Activated CD8-positive, alpha-beta T cell treated with anti-CD3 and anti-CD28 coated beads, Interleukin-2, amount 10 ng/mL, durations not matched to agents 7 days and 5 days (primary cell): ENCODE measurements at places on chromosomes 7 and 10.

DNA sequence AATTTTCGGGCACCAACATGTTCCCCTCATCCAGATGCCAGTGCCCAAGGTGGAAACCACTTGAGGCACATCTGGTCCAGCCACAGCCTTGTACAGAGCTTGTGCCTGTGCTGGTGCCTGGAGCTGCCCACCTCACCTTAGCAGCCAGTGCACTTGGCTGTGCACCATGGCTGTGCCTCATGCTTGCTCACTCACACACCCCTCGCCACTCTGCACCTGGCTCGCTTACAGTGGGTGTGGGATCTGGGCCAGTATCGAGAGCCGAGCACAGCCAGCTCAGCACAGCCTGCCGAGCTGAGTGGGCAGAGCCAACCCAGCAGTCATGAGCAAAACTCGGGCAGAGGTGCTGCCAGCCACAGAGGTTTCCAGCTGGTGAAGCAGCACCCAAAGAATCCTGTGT is 139.9 kb upstream of the NUPR2 start:
- no peak for DNase-seq

GRCh38 chr7:27182285-27182841 is 2.7 kb downstream of the HOXA11 start:
- DNase-seq, result no peak

- no peak for DNase-seq
These were observed 268.3 kb downstream of the TNS3 start for GRCh38 chr7:47313564-47313963.

- no peak for DNase-seq
These were observed 14.5 kb downstream of the TRIM8 start for GRCh38 chr10:102658802-102659201.

DNA sequence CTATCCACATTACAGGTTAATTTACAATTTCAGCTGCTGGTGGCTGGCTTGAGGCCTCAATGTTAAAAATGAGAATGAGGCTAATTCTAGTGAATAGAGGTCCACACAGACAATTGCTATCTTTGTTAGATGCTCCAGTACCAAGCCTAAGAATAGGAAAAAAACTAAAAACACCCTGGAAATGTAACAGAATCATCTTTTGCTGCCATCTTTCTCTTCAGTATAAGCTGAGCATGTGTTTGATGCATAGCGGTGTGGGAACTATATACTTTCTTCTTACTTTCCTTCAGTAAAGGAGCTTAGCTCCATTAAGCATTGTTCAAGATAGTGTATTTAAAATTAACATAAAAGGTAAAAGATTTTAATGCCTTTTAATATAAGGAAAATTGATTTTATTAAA is 5.6 kb downstream of the TMEM229A start:
- no peak for DNase-seq

DNA sequence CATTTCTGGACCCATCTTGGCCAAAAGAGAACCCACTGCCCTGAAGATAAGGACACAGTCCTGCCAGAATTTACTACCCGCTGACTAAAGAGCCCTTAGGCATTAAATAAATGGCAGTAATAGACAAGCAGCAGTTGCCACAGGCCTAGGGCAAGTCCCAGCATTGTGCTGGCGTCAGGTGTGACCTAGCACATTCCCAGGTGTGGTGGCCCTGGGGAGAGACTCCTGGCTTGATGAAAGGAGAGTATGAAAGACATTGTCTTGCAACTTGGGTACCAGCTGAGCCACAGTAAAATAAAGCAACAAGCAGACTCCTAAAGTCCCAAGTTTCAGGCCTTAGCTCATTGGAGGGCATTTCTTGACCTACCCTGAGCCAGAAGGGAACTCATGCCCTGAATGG is 715.7 kb upstream of the SORCS1 start:
- DNase-seq, result no peak

- no peak for DNase-seq
These were observed 18.3 kb upstream of the ZNF12 start for GRCh38 chr7:6725003-6725402.

DNA sequence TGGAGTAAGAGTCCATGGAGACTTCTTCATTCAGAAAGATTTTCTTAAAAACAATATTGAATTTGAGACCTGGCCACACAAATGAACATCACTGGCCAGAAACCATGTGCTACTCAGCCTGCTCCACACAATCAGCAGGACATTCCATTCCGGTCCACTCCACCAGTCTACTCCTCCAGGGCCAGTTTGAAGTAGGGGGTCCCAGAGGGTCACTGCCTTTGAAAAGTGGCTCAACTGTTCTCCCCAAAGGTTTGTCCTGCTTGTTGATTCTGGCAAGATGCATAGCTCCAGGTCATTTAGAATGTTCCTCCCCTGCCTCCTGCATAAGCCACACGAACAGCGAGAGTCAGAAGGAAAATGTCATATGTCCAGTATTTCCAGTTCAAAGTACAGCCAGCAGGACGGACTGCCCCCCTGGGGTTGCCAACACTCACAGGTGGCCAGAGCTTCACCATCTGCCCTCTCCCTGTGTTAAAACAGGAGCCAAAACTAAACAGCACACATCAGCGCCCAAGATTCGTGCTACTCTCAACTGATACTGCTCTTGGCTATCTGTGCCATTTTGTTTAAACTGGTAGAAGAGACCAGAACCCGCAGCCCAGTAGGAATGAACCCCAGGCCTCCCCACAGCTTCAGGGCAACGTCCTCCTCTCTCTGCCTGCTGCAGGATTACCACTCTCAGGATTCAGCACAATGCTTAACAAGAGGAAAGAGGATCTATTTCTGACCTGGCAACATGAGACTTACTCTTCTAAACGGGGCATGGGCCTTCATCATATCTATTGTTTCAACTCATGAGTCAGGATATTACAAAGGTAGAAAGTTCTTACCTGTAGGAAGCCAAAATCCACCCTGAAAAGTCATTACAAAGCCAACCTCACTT is 11.3 kb downstream of the GRB10 start:
- no peak for DNase-seq

DNA sequence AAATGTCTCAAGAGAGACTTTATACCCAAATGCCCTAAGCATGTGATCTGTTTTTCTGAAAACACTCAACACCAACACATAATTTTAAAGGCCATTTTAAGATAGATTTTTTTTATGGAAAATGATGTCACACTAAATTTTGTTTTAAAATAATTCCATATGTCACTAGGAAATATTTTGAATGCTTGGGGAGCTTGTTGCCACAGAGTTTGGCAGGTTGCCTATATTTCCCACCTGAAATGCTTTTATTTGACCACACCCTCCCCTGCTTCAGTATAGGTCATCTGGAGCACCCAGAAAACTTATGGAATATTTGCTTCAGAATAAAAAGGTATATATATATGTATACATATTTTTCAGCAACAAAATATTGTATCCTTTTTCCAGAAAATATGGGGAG is 180.0 kb upstream of the ANK3 start:
- no peak for DNase-seq

DNA sequence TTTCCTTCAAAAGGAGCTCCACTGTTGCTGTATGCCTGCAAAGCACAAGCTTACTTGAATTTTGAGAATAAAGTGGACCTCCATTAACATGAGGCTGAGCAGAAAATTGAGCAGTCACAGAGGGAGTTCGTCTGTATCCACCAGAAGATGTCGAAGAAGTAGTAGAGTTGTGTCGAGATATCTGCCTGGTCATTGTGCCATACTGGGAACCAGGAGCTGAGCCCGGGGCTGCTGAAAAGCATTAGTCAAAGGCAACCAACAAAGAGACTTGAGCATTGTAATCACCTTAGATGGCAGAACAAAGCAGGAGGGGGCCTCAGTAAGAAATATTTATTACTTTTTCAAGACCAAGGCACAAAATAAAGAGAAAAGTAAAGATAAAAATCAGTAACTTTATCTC is 61.5 kb downstream of the PDSS1 start:
- no peak for DNase-seq

- DNase-seq, result no peak
These were observed 106.4 kb downstream of the GSAP start for GRCh38 chr7:77309714-77310220.

- no peak for DNase-seq
These were observed 46.1 kb downstream of the CAMK2B start for GRCh38 chr7:44279286-44279685.

- DNase-seq, result no peak
These were observed 48.6 kb upstream of the SLIT1 start for GRCh38 chr10:97234400-97234799.

GRCh38 chr10:130899856-130900255 is 411.7 kb downstream of the TCERG1L start:
- DNase-seq, result no peak
